ENCODE measurements at places on chromosomes 6 and 20. TPM values are rescaled to one million over a fixed set of nuclear protein-coding genes. Genes with fewer than 3 reads are reported as not detected.

Gene FAM83B
- 47.7 TPM for total RNA-seq

Gene DCBLD1
- 10.9 TPM for total RNA-seq

DNA sequence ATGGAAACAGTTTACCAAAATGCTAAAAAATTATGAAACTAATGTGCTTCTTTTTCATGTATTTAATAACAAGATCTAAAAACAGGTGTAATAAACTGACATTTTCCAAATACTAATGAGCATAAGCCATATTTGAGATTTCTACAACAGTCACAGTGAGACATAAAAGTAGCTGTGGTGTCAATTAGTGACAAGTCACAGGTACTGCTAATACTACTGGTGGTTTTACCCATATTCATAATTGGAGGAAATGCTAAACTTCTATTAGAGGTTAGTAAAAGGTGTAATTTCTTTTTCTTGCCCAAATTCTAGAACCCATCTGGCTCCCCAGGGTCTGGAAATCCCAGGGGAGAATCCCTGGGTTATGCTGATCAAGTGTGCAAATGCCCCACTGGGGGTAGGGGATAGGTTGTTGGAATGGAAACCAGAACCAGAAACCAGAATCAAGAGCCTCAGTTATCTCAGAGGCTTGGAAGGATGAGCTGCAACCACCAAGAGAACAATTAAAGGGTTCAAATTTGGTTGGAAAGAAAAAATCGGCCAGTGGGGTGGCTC is 7.1 kb upstream of the GTF2H4 start:
- no peak for DNase-seq

DNA sequence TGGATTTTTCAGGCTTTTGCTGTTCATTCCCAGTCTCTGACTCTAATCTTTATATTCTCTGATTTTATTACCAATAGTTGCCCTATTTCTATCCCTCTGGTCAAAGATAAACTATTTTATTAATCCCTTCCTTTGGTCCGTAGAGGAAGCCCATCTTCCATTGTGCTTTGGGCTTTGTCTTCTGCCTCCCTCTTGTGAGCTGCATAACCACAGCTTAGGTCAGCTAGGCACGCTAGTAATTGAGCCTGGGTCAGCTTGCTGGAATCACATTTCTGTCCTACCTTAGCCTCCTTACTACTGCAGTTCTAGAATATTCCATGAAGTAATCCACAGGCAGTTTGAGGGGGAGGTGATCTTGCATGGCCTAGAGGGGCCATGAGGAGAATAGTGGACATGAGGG is 49.4 kb downstream of the TRMT11 start:
- DNase-seq = no peak
